ENCODE measurements at places on chromosomes 3 and 15.
A peak's percentile ranks its signal among the peaks of the same experiment; 100 is the strongest.

DNA sequence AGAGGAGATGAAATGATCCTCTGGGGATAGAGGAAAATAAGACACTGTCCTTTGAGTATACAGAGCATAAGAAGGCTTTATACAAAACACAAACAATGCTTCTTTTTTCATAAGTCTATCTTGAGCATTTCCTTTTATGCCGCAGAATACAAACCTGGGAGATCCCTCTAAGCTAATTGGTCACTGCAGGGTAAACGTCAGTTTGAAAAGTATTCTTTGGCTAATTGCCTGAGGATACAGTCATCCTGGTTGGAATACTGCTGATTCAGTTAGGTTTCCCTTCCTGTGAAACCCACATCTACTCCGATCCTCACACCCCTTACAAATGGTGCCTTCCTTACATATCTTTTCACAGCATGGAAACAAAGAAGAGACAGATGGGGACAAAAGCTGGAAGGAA is 10.6 kb downstream of the WNT5A start:
- no peak for DNase-seq

DNA sequence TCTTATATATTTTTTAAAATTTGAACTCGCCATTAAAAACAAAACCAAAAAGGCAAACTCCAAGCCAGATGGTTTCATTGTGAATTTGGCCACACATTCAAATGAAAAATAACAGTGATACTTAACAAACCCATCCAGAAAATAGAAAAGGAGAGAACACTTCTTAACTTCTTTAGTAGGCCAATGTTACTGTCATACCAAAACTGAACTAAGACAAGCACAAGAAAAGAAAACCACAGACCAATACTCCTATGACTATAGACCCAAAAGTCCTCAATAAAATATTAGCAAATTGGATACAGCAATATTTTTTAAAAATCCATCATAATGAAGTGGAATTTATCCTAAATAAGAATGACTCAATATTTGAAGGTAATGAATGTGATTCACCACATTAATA is 73.5 kb upstream of the ALDH1A3 start:
- peak; percentile 50 for DNase-seq

- no peak for DNase-seq
Measured at GRCh38 chr3:197238842-197239241, 59.6 kb downstream of the DLG1 start.

- peak; percentile 50 for DNase-seq
Measured at GRCh38 chr15:70140543-70141375, 43.0 kb upstream of the TLE3 start.

DNA sequence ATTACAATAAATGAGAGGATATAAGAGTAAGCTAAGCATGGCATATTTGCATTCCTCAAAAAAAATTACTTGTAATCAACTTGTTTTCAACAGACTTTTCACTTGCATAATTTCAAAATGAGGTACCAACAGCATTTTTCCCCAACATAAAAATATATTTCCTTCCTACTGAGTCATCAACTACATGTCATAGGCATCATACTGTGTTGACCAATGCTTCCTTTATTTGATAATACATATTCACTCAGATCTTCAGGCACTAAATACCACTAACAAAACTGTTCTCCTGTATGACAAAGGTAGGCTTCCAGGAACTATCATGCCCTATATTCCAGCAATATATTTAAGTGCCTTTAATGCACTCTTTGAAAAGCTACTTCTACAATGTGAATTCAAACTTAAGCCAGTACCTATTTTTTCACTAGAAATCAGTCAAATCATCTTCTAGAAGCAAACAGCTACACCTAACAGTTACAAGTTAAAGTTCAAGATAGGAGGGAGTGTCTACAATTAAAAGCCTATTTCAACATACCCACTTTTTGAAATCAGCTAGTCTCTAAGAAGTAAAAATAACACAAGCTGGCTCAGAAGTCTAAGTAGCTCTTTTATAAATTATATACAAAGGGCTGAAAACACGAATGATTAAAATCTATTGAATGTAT is 11.3 kb downstream of the ADAM10 start:
- no peak for DNase-seq

DNA sequence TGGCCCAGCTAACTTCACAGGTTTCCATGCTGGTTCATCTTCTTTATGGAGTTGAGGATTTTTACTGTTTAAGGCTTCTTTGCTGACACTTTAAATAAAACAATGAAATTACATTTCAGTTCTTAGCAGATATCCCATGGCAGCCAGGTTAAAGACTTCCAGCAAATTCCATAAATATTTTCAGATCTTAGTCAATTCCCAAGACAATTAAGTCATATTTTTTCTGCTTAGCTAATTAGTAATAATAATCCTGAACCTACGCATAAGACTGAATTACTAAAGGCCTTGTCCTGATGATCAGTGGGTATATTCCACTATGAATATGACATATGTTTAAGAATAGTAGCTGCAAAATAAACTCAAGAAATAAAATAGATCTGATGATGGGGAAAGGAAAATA is 83.3 kb downstream of the NR2E3 start:
- DNase-seq = no peak

GRCh38 chr3:53846134-53846850 is at the start of the genes CHDH and IL17RB:
Gene CHDH, minus strand, starts transcription at chr3:53846419. Its CDS starts 22,411 bp downstream, at chr3:53824008.
Gene IL17RB, plus strand, starts transcription at chr3:53846568. Its CDS starts 21 bp downstream, at chr3:53846589.
- peak; percentile 73 for DNase-seq

DNA sequence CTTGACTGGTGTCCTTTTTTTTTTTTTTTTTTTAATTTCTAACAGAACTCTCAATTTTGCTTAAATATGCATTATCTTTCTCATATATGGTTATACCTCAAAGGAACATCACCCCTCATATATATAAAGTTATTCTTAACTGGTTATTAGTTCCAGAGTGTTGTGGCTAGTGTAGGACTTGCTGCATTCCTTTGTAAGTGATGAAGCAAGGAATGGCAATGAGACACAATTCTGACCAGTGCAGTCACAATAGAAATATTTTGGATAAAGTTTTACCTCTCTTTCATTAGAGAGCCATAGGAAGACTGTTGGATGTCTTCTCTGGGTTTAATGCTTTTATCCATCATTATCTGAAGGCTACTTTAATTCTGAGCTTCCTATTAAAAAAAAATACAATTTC is 75.5 kb upstream of the CBLB start:
- DNase-seq = no peak

DNA sequence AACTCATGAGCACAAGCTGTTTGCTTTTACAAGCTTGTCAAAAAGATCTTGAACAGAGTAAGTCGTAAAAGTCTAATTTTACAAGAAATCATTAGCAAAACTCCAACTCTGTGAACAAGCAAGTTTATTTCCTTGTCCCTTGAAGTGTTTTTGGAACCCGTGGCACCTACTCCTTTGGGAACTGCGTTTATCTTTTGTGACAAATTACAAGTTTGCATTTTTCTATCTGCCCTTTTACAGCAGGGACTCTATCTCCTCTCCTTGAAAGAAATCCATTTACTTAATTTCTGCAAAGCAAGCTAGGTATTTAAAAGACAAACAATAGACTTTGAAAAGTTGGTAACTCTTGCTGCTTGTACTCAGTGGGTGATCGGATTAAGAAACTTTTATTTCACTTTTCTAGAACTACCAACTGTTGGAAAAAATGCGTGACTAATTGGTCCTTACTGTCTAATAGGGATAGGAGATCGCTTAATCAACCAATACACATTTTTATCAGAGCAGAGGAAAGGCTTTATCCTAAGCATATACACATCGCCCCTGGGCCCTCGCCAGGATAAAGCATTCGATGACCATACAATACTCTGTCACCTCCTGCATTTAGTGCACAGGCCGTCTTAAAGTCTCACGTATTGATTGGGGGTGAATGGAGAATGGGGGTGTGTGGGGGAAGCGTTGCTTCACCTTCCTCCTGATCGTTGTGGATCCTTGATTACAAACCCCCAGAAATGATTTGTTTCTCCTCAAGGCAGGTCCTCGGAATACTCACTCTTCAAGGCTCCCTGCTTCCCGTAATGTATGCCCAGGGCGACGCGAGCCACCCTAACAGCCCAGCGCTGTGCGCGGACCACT is 1.7 kb downstream of the PRTG start:
- peak; percentile 13 for DNase-seq

DNA sequence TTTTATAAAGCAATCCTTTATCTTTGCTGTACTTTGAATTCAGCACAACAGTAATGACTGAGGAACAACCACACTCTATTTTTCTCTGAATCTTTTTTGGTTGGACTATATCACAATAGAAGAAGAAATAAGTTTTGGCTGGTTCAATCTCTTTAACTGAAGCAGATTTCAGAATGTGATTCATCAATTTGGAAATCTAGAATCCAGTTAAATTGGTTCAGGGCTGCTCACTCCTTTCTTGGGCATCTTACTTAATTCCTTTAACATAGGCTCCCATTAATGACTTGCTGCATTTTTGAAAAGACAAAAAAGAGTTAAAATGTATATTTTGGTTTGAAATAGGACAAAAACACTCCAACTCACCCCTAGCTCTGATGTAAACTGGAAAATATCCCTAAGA is 688.3 kb upstream of the NECTIN3 start:
- DNase-seq = no peak

DNA sequence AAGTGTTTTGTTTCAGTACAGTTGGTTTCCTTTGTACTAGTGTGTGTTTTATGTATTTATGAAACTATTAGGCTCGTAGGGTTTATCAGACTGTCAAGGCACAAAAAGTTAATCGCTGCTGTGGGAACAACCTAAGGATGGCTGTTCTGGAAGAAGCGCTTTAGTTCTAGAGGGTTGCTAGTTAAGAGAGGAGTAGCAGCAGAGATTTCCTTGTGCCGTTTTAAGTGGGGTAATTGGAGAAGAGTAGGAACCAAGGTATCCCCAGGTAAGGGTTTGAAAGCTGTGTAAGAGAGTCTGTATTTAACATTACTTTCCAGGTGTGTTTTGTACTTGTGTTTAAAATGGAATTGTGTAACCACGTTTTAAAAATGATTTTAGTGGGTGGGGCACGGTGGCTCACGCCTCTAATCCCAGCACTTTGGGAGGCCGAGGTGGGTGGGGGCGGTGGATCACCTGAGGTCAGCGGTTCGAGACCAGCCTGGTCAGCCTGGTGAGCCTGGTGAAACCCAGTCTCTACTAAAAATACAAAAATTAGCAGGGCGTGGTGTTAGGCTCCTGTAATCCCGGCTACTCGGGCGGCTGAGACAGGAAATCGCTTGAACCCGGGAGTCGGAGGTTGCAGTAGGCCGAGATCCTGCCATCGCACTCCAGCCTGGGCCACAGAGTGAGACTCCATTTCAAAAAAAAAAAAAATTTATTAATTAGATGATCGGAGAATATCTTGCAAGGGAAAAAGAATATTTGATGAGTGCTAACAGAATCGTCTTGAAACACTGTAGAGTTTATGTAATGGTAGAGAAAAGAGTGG is 2.6 kb downstream of the MORF4L1 start:
- DNase-seq = no peak

DNA sequence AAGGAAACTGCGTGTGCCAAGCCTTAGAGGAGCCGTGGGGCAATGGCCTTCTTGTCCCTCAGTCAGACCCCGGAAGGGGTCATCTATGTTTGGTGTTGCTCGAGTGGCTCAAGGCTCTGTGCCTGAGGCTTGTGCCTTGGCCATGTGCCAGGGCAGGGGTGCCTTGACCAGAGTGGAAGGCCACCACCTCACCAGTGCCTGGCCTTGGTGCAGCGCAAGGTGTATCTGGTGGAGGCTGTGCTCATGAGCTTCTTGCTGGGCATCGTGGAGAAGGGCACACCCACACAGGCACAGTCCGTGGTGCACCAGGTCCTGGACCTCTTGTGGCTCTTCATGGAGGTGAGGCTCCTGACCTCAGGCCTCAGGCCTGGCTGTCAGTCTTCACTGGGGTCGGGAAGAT is 10.7 kb downstream of the RNF123 start:
- DNase-seq = no peak

GRCh38 chr15:78552597-78552996 is 12.4 kb downstream of the PSMA4 start:
- no peak for DNase-seq

- peak; percentile 89 for DNase-seq
Measured at GRCh38 chr15:41483115-41483514, 10.6 kb upstream of the ITPKA start.
